ENCODE measurements at places on chromosomes 4 and X.

DNA sequence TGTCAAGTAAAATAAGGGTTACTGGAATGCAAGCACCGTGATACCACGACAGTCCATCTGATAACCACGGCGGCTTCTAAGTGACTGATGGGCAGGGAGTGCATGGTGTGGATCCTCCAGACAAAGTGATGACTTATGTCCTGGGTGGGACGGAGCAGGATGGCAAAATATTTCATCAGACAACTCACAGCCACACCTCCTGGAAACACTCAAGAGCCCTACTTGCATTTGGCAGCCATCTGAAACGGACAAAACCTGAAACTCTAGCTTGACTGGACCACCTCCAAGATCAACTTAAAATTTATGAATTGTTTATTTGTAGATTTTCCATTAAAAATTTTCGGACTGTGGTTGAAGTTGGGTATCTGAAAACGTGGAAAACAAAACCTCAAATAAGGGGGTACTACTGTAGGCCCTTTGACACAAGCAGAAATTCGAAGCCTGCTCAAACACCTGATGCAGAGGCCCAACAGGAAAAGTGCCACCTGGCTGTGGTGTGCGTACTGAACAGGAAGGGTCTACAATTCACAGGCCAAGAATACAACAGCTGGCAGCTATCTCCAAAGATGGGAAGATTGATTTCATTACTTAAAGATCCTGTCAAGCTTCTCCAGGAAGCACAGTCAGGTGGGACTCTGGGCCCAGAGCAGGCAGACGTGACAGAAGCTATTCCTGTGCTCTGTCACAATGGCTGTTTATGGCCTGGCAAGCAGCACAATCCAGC is 26.0 kb downstream of the LRIT3 start:
- no peak for DNase-seq

- DNase-seq: no peak
Observed at GRCh38 chr4:17719106-17719505, 62.3 kb downstream of the FAM184B start.

GRCh38 chr4:102399021-102399420 is 53.7 kb upstream of the SLC39A8 start:
- DNase-seq: no peak

DNA sequence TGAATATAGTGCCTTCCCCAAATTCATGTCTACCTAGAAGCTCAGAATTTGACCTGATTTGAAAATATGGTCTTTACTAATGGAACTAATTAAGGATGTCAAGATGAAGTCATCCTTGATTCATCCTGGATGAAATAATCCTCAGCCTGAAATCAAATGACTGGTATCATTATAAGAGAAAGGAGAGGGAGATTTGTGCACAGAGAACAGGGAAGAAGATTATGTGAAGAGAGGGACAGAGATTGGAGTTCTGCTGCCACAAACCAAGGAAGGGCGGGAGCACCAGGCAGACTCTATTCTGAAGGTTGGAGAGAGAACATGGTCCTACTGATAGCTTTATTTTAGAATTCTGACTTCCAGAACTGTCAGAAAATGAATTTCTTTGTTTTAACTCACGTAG is 680.9 kb upstream of the AADAT start:
- DNase-seq: no peak

DNA sequence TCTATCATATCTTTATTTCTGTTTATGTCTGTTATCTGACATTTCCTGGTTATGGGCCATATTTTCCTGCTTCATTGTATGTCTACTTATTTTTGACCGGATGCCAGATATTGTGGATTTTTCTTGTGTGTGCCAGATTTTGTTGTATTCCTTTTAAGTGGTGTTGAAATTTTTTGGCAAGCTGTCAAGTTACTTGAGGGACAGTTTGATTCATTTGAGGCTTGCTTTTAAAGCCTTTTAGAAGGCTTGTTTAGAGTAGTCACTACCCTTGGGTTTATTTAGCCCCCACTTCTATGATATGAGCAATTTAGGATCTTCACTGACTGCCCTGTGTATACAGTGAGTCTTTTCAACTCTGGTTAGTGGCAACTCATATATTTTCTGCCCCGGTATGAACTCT is 29.2 kb upstream of the NPY2R start:
- no peak for DNase-seq

- no peak for DNase-seq
Observed at GRCh38 chr4:184882276-184882675, 56.5 kb upstream of the ACSL1 start.

DNA sequence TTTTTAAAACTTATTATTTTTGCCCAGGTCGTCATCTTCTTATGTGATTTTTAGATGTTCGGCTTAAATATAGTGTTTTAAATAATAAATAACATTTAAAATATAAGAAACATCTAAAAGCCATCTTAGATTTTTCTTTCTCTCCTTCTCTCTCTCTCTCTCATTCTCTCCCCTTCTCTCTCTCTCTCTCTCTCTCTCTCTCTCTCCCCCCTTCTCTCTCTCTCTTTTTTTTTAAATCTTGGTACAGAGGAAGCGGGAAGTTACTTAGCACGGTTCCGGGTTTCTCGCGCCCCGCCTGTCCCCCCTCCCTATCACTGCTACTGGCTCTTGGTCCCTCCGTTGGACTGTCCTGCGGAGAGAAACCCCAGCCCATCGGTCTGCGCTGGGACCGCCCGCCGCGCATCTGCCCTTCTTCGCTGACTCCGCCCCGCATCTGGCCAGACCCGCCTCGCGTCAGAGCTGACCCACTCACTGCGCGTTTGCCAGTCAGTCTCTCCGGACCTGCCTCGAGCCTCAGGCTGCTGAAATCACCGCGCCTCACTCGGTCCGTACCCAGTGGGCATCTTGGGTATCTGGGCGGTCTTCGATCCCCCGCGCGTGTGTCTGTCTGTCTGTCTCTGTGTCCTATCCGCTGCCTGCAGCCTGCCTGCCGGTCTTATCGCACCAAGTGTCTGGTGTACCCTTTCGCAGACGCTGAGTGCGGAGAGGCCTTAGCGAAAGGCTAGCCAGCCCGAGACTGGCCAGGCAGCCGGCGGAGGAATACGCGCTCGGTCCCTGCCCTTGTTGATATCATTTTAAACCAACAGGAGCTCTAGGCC is at the start of gene PABPC5:
Gene PABPC5, plus strand, starts transcription at position 489 of the 818 bp plus-strand sequence. CDS start 739 bp downstream, outside the sequence.
- DNase-seq: no peak

Data from NCI-H2029 treated with DMSO at 0.1 percent for 48 hours (cell line).